ENCODE measurements at places on chromosomes 5 and 9.
A peak's percentile ranks its signal among the peaks of the same experiment; 100 is the strongest.

GRCh38 chr5:167509076-167509475 lies 782.4 kb upstream of the WWC1 start:
- no peak for DNase-seq

DNA sequence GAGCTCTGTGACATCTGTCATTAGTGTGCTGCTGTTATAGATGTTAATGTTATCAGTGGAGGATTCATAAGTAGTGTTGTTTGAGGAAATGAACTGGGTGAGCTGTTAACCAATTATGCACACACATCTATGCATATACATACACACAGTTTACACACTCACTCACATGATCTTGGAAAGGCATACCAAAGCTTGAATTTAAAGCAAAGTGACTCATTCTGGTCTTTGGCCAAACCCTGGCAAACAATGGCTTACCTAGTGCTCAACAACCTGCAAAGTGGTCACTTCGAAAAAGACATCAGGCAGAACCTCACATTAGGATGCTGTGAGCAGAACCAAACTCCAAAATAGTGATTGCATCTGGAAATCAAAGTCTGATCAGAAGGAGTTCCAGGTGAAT lies 1037.3 kb upstream of the CDH6 start:
- no peak for DNase-seq

DNA sequence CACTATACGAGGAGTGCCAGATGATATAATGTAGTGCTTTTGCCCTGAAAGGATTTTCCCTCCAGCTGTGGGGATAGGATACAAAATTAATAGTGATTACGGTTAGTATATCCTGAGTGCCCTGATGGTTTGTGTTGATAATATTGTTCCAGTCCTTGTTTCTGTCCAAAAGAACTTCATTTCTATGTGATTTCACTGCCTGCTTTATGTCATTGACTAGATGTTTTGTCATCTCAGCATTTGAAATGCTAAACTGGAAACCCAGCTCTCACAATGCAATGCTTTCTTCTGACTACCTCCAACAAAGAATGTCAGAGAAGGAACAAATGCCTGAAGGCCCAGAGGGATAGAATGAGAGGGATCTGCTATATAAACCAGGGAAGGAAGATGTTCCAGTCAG lies 177.8 kb downstream of the NIPBL start:
- no peak for DNase-seq

- no peak for DNase-seq
Observed at GRCh38 chr9:77810637-77811119, 162.6 kb upstream of the GNA14 start.

- no peak for DNase-seq
Observed at GRCh38 chr5:59597690-59598546, 295.6 kb downstream of the PDE4D start.

- no peak for DNase-seq
Observed at GRCh38 chr5:96538808-96539250, 105.8 kb upstream of the PCSK1 start.

- no peak for DNase-seq
Observed at GRCh38 chr9:98568234-98568908, 140.4 kb downstream of the GABBR2 start.

DNA sequence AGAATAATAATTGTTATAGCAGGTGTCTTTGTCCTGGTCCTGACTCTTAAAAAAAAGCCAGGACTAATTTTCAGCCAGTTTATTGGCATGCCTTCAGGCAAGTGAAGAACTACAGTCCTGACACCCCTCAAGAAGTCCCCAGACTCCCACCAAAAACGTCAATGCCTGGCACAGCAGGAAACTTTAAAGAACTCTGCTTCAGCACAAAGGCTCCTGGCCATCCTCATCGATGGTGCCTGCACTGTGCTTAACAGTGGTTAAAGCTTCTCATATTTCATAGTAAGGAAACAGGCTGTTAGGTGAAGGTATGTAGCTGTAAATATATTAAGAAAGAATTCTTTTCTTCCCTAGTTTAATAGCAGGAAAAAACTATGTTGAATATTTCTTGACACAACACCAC lies 280.1 kb upstream of the PUM3 start:
- no peak for DNase-seq

- no peak for DNase-seq
Observed at GRCh38 chr5:139245637-139246339, 47.6 kb upstream of the SIL1 start.

GRCh38 chr5:139635606-139636206 lies 12.4 kb upstream of the CXXC5 start:
- DNase-seq, result no peak

GRCh38 chr5:141040771-141041426 lies 10.3 kb upstream of the PCDHB1 start:
- peak; percentile 44 for DNase-seq

- no peak for DNase-seq
Observed at GRCh38 chr5:169411786-169412430, 111.0 kb upstream of the SLIT3 start.

DNA sequence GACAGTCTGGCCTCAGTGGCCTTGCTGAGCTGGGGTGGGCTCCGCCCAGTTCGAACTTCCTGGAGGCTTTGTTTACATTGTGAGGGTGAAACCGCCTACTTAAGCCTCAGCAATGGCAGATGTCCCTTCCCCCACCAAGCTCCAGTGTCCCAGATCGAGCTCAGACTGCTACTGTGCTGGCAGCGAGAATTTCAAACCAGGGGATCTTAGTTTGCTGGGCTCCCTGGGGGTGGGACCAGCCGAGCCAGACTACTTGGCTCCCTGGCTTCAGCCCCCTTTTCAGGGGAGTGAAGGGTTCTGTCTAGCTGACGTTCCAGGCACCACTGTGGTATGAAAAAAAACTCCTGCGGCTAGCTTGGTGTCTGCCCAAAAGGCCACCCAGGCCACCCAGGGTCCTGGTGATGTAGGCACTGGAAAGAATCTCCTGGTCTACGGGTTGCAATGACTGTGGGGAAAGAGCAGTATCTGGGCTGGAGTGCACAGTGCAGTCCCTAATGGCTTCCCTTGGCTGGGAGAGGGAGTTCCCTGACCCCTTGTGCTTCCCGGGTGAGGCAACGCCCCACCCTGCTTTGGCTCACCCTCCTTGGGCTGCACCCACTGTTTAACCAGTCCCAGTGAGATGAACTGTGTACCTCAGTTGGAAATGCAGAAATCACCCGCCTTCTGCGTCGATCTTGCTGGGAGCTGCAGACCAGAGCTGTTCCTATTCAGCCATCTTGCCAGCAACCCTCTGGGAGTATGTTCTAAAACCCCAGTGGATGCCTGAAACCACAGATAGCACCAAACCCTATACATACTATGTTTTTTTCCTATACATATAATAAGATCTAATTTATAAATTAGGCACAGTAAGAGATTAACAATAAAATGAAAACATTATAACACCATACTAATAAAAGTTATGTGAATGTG lies 95.5 kb downstream of the TMEM161B start:
- DNase-seq, result no peak

DNA sequence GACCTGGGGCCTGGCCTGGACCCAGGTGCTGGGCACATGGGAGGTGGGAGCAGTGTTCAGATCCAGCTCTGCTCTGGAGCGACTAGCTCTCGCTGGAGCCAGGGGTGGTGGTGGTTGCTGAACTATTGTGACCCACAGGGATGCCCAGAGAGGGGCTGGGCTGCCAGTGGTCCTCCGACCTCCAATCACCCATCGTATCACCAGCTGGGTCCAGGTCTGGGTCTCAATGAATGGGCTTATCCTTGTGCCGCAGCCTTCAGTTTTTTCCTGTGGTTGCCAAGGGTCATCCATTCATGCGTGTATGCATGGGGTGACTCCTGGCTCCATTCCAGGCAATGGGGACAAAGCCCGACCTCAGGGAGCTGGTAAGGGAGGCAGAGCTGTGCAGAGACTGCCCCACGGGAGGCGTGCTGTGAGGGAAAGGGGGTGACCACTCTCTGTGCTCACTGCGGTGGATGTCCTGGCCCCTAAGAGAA lies 68.6 kb upstream of the RNF130 start:
- no peak for DNase-seq

DNA sequence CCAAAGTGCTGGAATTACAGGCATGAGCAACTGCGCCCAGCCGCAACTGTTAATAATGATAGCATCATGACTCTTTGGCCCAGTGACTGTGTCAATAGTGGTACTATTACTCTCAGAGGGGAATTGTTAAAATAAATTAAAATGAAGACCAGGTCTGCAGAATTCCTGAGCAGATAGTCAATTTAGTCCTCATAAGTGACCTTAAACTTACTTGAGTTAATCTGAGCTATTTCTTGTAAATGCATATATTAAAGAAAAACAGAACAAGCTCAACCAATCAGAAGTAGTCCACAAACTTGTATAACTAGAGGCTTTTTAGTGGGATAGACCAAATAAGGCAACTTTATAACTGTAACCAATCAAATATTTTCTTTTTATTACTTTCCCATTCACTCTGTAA lies 1.7 kb upstream of the RECK start:
- DNase-seq, result no peak

- peak; percentile 52 for DNase-seq
Observed at GRCh38 chr9:129610473-129611306, 10.2 kb downstream of the C9orf50 start.

DNA sequence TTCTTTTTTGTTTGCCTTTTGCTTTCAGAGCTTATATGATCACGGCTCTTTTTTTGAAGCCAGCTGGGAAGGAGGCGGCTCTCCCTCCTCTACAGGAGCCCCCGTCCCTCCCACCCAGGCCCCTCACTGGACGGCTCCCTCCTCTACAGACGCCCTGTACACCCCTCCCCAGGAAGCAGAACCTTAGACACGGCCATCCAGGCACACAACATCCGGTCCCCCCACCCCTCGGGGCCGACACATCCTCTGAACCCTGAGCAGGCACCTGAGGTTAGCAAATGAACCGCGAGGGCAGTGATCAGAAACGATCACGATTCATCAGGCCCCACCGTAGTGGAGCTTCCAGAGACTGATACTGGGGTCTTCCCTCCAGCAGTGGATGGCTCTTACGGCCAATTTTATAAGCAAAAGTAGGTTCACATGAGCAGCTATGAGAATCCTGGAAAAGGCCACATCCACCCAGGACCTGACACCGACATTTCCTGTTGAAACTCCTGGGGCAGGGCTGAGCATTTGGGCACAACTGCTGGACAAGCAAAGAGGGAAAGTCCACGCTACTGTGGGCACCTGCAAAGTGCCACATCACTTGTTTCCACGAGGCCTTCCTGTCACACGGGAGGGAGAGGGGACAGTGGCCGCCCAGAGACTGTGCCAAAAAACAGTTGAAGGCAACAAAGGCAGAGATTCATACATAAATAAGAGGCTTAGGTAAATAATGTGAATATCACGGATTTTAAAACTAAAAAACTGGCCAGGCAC lies 78.9 kb downstream of the SEMA4D start:
- peak; percentile 63 for DNase-seq

DNA sequence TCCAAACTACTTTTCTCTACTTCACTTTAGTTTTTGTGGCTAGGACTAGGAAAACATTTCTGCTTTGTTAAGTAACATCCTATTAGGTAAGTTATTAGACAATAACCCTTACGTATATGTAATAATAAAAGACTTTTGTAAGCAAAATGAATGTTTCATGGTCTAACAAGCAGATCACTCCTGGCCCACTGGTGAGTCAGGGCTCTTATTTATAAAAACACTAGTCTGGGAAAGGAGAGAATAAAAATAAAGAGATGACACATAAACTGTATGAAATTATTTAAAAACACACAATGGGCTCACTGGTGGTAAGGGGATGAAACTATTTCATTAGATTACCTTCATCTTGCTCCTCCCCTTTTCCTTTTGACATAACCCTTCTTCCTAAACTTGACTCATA lies 2212.2 kb upstream of the ACO1 start:
- no peak for DNase-seq

GRCh38 chr5:96703384-96703920 lies 41.3 kb downstream of the CAST start:
- no peak for DNase-seq

GRCh38 chr5:39420482-39421145 lies 4.2 kb downstream of the DAB2 start:
- DNase-seq, result no peak

DNA sequence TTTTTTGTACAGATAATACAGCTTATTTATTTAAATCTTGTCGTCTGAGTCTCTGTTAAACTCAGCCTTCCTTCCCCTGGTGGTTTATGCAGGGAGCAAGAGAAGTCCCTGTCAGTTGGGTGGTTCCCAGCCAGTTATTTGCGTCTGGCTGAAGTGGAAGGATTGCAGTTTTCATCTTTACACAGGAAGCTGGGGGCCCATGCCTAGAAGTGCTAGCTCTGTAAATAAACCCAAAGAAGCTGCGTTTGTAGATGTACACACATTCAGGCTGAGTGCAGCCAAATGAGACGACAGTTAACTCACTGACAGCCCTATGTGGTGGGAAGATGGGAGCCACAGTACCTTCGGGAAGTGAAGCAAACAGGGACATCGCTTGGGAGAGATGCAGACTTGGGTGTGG lies 122.1 kb downstream of the SAXO1 start:
- no peak for DNase-seq

DNA sequence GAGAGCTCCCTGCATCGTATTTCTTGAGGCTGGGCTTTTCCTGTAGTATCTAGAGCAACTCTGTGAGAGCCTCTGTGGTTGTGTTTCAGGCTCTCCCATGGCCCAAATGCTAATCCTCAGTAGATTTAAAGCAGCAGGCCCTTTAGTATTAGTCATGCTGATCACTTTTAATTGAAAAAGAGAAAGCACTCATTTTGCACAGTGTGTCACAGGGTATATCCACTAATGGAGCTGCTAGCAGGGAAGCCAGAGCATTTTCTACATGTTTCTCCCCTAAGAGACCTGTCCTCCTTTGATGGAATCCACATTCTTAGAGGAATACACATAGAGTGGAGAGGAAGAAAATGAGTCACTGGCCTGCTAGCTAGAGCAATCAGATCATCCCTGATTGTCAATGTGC lies 348.5 kb downstream of the TMEM232 start:
- no peak for DNase-seq

DNA sequence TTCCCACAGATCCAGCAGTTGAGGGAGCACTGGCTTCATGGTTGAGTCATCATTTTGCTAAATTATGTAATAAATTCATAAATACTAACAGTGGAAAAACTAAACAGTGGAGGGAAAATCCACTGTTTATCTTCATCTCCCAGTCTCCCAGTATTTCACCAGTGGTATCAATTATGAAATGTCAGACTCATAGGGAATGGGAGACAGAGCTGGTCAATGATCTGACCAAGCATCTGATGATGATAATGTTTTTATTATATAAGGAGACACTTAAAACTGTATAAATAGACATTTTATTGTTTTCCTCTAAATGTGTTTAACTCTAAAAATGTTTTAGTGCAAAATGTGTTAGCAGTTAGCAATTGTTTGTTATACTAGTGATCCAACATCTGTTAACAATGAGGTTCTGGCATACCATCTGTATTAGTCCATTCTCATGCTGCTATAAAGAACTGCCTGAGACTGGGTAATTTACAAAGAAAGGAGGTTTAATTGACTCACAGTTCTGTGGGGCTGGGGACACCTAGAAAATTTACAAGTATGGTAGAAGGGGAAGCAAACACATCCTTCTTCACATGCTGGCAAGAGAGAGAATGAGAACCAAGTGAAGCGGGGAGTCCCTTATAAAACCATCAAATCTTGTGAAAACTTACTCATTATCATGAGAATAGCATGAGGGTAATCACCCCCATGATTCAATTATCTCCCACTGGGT lies 11.8 kb upstream of the REEP5 start:
- DNase-seq, result no peak

GRCh38 chr5:68409259-68409658 lies 193.7 kb downstream of the PIK3R1 start:
- DNase-seq, result no peak

GRCh38 chr9:132942541-132943182 lies 1.8 kb downstream of the TSC1 start:
- no peak for DNase-seq
